Left renal cortex interstitium (tissue), 4 donors: ENCODE measurements at places on chromosomes 5 and 9. TPM values are rescaled to one million over a fixed set of nuclear protein-coding genes. Genes with fewer than 3 reads are reported as not detected.

DNA sequence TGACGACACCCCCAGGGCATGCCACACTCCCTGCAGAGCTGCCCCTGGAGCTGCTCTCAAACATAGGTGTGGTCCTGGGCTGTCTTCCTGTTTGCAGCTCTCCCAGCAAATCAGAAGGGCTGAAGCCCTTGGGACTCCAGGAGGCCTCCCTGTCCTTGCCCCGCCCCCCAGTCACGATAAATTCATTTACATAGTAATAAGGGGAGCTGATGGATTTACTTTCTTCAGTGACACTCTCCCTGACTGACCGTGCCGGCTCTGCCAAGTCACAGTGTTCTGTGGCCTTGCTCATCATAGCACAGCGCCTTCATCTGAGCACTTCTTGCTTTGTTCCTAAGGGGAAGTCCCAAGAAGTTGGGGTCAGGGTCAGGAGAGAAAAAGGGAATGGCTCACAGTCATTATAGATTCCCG is 121.4 kb downstream of the ENC1 start:
- no peak for DNase-seq

DNA sequence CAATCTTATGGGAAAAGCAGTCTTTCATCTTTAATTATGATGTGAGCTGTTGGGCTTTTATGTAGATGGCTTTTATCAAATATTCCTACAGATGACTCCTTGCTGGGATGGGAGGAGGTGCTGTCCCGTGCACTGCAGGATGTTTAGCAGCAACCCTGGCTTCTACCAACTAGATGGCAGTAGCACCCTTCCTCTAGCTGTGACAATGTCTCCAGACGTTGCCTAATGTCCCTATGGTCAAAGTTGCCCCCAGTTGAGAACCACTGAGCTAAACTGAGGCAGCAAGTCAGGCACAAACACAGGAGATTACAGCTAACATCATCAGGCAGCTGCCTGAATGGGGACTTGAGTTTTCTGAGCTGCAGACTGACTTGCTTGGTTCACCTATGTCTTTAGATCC is 401.9 kb upstream of the PDE4D start:
- DNase-seq: no peak

SPATA31E1 gene
- polyA plus RNA-seq: 0.03 TPM

- no peak for DNase-seq
These were observed 25.2 kb downstream of the PRRC2B start for GRCh38 chr9:131419026-131419614.

TRPM3 gene
- polyA plus RNA-seq: 17.6 TPM

GRCh38 chr5:154559398-154560276 is 81.6 kb upstream of the HAND1 start:
- DNase-seq: no peak

LCN1 gene
- not detected for polyA plus RNA-seq

- DNase-seq: no peak
These were observed 399.2 kb upstream of the KIF2A start for GRCh38 chr5:61906820-61907219.

DNA sequence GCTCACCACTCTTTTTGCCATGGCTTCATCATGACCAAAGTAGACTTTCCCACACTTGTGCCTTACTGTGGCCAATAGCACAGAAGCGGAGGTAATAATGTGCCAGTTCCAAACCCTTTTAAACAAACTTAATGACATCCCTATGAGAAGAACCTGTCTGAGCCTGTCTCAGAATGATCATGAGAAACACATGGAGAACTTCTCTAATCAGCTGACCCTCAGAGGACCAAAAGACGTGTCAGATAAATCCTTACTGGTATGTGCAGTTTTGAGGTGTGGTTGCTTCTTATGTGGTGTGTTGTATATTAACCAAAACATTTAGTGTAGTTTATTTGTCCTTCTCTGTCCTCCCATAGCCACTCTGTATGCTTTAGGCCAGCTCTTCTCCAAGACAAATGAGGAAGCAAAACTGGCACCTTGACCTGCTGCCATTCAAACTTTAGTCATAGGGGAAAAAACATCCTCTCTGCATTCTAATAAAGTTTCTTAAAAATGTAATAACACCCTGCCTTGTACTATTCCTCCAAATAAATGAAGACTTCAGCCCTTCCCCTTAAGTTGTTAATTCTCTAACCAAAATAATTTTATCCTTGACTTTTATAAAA is 168.9 kb downstream of the MUSK start:
- DNase-seq: no peak

DNA sequence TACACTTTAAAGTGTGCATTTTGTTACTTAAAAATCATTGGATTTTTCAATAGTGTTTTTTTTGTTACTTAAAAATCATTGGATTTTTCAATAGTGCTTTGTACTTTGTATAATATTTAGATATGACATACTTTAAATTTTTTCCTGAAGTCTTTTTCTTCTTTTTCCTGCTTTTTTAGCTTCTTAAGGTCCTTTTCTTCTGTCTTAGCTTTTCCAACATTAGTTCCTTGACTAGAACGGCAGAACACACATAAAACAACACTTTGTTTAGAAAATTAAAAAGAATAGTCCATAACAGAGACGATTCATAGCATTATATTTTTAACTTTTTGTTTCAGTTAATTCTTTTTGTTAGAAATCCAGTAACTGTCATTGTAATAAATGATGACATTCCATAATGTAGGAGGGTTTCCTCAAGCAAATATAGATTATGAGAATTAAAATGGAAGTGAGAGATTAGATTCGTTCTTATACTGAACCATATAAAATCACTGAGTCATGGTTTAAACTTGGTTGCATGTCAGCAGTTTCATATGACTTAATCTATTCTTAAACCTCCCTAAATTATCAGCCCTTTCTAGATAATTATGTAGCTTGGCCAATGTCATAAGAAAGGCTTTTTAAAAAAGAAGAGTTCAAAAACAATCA is 45.3 kb upstream of the RICTOR start:
- DNase-seq: no peak

DNA sequence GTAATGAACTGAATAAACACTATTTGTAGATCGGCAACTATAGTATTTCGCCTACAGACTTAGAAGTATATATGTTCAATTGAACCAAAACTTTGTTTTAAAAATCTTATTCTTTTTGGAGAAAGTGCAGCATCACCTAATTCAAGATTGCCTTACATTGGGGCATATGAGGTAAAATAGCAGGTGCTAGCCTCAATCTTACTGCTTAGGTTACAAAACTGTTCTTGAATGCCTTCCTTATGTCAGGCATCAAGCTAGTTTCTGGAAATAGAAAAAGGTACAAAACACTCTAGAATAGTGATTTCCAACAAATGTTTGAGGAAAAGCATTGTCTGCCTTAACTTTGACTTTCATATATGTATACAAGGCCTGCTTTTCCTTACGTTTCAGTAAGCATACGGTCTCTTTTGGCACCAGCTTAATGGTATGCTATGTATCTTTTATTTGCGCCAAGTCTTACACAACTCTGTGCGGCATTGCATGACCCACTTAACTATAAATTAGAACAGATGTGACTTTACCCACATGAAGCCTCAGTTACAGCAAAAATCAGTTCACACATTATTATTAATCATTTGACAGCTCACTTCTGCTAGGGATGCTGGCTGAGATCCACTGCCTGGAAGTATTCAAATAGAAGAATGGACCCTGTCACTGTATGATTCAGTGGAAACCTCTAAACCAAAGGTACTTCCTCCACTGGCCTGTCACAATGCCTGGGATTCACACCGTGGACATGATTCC is 174.1 kb downstream of the PRELID2 start:
- DNase-seq: no peak

- DNase-seq: peak; percentile 69
These were observed 158.5 kb downstream of the SLIT3 start for GRCh38 chr5:169142264-169142970.

DNA sequence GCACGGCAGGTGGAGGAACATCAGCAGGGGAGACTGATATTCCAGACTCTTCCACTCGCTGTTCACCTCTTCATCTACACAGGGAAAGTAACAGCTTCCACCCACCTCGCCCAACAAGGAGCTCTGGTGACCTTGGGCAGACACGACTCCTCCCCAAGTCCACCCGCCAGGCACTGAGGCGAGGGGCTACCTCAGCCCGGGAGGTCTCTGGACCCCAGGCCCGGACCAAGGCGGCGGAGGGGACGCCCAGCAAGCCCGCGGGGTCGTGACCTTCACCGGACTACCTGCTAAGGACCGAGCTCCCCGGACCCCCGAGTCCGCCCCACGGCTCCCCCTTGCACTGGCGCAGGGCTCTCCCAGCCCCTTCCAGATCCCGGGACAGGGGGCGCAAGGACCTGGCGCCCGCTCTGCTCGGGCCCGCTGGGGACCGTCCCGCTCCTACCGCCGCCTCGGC is 70.2 kb upstream of the LPCAT1 start:
- DNase-seq: no peak

DNA sequence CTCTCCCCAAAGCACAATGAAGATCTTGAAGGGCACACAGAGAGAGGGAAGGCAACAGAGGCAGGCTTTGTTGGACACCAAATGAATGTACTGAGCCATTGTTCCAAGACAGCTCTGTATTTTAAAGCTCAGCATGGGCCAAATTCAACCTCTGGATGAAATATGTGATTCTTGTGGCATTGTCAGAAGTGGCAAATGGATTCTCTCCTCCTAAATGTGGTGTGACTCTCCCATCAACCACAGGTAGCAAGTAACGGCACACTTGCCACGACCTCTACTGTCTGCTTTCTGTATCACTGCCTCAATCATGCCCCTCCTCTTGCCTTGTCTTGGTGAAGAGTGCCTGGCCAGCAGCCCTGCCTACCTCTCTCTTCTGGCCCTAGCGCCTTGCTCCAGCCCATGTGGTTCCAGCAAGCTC is 6.1 kb upstream of the MOB3B start:
- no peak for DNase-seq

DNA sequence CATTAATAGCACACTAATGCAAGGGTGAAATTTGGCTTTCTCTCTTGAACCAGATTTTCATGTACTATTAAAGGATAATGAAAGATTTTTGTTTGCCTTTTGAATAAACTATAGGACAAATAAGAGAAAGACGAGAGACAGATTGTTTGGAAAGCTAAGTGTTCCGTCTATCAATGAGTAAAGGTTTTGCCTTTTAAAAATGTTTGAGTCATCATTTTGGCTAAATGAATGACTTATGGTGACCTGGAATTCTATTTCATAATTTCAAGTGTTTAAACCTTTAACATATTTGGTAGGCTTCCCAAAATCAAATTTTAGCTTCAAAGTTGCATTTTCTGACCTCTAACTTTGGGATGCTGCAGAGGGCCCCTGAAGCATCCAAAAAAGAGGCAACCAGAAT is 145.2 kb downstream of the SLC25A46 start:
- DNase-seq: no peak

- no peak for DNase-seq
These were observed 129.5 kb upstream of the RAPGEF1 start for GRCh38 chr9:131869348-131869747.
